ENCODE measurements at places on chromosomes 3 and 15.

- no peak for DNase-seq
Observed at GRCh38 chr3:120516136-120516535, 65.3 kb upstream of the FSTL1 start.

DNA sequence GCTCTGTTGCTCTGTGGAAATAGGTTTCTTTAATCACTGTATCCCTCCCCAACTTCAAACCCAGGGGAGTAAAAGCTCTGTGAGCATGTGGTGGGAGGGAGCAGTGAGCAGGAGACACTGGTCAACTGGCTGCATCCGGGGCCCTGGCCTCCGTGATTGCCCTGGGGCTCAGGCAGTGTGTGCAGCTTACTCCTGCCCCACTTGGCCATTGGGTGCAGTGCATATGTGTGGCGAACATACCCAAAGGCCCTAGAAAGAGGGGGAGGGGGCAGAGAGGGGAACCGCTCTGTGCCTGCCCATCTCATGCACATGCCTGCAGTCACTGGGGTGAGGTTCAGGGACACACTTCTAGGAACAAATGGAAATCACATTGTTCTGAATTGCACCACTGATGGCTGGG lies 378.7 kb downstream of the ZBBX start:
- DNase-seq, result no peak

GRCh38 chr3:36729204-36730056 lies 34.9 kb downstream of the DCLK3 start:
- DNase-seq, result no peak

- DNase-seq, result no peak
Observed at GRCh38 chr15:53791581-53791980, 32.1 kb upstream of the WDR72 start.

DNA sequence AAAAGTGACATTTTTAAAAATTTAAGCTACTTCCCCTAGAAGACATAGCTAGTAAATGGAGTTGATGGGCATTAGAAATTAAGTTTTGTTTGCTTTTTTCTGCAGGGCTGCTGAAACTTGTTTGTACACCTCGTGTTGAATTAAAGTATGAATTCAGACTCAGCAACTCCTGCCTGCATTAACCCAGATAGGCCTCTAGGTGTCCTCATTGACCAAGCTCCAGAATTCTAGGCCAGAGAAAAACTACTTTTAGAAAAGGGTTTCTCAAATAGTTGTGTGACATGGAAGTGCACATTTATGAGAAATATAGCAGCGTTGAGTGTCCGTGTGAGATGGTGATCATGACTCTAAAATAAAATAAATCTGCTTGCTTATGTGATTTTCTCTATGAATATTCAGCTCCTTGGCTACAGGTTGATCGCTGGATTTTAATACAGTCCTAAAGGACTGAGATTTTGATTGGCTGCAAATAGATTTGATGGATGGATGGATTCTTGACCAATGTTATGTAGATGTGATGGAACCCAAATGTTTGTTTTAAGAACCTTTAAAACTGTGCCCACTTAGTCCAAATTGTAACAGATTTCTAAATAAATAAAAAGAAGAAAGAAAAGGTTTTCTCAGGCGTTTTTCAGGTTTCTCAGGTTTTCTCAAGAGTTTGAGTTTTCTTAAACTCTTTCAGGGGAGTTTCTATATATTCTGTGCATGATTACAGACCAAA lies 39.4 kb upstream of the LMOD3 start:
- no peak for DNase-seq

DNA sequence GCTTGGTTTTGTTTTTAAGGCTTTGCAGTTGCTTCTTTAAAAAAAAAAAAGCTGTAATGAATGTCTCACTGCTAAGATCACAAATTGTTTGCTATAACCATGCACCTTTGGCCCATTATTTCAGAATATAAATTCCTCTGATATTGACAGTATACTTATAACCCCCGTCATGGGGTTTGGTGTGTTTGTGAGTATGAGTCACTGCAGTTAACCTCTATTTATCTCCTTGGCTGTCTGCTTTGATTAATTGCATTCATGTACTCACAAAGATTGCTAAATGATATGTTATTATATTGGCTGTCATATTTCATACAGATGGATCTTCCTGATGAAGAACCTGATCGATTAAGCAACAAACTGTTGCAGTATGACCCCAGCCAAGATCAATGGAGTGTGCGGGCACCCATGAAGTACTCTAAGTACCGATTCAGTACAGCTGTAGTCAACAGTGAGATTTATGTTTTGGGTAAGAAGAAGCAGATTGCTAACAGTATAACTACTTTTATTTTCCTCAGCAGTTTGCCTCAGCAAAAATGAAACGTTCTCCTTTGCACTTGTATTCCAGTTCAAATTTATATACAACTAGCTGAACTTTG lies 14.9 kb downstream of the KBTBD12 start:
- no peak for DNase-seq

DNA sequence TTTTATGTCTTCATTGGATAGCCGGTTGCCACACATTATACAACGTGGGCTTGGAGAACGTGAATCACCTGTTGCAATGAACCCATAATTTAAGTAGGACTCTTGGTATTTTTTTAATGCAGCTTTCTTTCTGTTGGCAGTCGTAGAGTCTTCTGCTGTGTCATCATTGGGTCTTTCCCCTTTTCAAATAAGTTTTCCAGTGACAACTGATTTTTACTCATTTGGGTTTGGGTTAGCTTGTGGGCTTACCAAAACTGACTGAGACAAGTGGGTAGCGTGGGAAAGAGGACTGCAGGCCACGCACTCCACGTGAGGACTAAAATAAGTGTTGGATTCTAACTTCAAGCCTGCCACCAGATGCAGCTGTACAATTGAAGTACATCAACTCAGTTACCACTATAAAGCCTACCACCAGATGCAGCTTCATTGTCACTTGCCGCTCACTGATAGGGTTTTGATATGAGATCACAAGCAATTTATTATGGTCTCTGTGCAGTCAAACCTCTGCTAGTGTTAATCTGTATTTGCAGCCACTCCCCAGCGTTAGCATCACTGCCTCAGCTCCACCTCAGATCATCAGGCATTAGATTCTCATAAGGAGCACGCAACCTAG lies 6.4 kb upstream of the CAPN7 start:
- no peak for DNase-seq

DNA sequence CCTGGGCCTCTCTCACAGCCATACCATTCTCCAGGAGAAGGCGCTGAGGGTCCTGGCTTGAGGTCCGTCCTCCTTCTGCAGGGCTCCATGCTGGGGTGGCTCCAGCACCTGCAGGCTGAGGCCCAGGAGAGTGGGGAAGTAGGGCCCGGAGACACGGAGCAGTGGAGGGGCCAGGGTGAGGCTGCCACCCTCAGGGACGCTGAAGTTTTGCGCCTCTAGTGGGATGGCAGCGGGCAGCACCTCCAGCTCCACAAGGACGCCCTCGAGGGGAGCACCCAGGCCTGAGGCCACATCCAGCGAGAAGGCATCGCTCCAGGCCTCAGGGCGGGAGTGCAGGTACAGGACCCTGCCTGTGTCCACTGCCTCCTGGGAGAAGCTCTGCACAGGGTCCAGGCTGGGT lies 27.5 kb downstream of the CSPG4 start:
- no peak for DNase-seq

DNA sequence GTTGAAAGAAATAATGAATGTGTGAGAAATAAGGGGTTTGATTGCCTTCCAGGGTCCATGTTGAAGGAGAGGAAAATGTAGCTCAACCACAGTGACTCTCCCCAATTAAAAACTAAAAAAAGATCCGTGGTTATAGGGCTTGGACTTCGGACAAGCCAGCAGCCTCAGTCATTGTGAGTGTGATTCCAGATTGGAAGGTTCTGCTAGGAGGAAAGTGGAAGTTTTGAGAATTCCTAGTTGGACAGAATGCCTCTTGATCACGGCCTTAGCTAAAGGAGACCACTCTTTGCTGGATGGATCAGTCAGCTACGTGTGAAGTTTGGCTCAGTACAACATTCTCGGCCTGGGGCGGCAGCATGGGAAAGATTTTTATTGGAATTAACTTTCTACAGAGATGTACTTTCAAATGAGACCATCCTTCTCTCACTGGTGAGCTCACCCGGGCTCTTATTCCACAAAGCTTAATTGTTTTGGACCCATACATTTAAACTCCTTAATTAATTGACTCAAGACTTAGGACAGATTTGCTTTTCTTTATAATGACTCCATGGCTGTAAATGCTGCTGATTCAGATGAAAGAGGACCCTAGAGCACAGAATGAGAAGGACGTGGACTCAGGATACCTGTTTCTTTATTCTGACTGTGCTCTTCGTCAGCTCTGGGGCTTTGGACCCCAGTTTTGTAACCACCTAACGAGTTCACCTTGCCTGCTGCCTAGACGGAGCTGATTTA lies 27.5 kb downstream of the FLNB start:
- no peak for DNase-seq

DNA sequence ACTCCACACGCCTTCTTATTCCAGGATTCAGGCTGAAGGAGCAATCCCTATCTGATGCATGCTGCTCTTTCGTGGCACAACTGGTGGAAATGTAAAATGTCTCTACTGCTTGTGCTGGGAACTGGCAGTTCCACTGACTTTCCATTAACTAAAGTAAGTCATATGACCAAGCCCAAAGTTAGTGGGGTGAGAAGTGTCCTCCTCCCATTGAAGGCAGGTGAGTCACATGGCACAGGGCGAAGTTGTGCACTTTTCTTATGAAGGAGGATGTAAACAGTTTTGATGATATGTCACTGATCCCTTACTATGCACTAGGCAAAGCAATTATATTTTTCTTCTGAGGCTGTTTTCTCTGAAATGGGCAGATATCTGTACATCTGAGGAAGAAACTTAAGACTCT lies 51.6 kb downstream of the SLC7A14 start:
- DNase-seq, result no peak

DNA sequence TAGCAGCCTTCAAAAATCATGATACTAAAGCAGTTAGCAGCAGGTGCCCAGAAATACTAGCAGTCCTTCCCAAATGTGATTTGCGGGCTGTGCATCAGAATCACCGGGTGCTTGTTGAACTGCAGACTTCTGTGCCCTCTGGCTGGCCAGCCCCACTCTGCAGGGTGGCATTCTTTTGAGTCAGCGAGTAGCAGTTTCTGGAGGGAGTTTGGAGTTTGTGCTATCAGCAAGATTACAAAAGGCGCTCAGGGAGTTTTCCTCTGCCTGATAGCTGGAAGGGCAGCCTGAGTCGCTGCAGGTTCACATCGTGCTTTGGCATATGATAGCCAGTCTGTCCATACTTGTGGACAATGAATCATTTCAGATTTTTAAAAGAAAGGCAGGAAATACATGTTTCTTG lies 57.6 kb downstream of the CLDN11 start:
- DNase-seq, result no peak

GRCh38 chr15:48617619-48618018 lies 27.9 kb downstream of the FBN1 start:
- no peak for DNase-seq

DNA sequence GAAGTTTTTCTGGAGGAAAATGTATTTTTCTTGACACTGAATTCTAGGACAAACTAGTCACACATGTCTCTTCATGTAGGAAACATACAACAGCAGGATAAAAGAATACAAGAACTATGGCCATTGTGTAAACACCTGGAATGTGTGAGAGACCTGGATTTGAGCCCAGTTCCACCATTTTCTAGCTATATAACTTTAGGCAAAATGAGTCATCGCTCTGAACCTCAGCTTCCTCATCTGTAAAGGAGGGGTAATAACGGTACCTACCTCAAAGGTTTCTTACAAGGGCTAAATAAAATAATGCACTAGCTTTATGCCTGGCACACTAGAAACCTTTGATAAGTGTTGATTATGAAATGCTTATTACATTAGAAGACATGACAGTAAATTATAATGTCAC lies 57.8 kb downstream of the RIOX2 start:
- no peak for DNase-seq

- DNase-seq, result peak; percentile 47
Observed at GRCh38 chr3:187737368-187738070, 7.7 kb downstream of the BCL6 start.

GRCh38 chr3:161348796-161349400 lies 22.4 kb downstream of the SPTSSB start:
- DNase-seq, result no peak

GRCh38 chr3:98038286-98038685 lies 3.2 kb upstream of the GABRR3 start:
- no peak for DNase-seq

- no peak for DNase-seq
Observed at GRCh38 chr3:134879990-134880389, 84.9 kb downstream of the EPHB1 start.

DNA sequence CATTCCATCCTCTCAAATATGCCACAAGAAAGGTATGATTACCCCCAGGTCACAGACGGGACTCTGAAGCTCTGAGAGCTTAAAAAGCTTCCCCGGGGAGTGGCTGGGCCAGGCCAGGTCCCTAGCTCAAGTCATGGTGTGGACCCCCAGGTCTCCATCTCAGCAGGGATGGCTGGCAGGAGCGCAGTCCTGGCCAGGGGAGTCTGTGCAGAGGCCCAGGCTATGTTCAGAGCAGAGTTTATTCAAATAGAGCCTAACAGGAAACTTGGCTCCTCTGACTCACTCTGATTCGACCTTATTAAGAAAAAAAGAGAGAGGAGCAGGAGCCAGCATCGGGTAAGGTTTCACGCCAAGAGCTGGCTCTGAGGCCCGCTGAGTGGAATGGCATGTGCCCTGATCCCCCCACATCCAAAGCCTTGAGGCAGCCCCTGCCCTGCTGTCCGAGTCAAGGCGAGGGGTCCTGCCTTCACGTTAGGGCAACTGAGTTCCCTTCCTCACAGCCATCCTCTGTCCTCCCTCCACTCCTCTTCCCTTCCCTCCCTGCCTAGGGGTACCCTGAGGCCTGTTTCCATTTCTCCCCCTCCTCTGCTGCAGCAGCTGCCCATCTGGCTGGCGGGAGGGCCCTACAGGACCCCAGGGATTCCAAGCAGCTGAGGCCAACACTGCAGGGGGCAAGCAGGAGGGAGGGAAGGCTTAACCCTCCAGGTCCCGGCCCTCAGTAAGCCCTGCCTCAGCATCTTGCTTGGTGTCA lies 1.9 kb upstream of the LOXL1 start:
- DNase-seq, result no peak

GRCh38 chr15:89370120-89370977 lies 35.7 kb upstream of the POLG start:
- DNase-seq, result no peak

- DNase-seq, result no peak
Observed at GRCh38 chr15:38782156-38782555, 217.5 kb upstream of the RASGRP1 start.

GRCh38 chr15:85333132-85333831 lies 47.1 kb upstream of the AKAP13 start:
- no peak for DNase-seq

DNA sequence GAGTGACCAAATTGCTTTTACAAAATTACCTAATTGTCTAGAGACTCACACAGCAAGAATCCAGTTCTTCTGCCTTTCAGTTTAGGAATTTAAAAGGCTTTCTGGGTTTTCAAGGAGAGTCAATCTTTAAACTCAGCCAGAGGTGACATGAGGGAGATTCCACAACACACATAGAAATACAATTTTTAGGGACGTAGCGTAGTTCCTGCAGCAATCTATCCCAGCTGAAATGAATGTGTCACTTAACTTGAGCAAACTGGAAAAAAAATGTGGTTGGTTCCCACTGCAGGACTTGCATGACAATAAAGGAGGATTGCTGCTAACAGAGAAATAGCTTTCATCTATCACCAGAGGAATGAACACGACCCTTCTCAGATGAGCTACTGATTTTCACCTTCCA lies 269.7 kb downstream of the OTOL1 start:
- DNase-seq, result no peak

Measured in stimulated activated effector memory CD8-positive, alpha-beta T cell treated with anti-CD3 and anti-CD28 coated beads, Interleukin-12 subunit alpha, Interleukin-12 subunit beta, amount 100 ng/mL, for 72 hours (primary cell).